A673 (cell line): ENCODE measurements at places on chromosomes 13 and 19. TPM values are rescaled to one million over a fixed set of nuclear protein-coding genes. Genes with fewer than 3 reads are reported as not detected.

Gene CAPN12
- 0.69 and 0.96 TPM in 2 replicates for total RNA-seq

Gene ABHD17A
- 56.9 and 60.0 TPM in 2 replicates for total RNA-seq

Gene PRTN3
- total RNA-seq = not detected in 2 replicates

Gene PVR
- 26.8 and 29.5 TPM in 2 replicates for total RNA-seq

Gene IZUMO4
- total RNA-seq = 1.6 and 2.5 TPM in 2 replicates

Gene C5AR1
- total RNA-seq = 0.92 and 1.2 TPM in 2 replicates

Gene KLK3
- total RNA-seq = not detected in 2 replicates

Gene EPSTI1
- total RNA-seq = 0.13 TPM in 1 of 2 replicates, not detected in the other

Gene WDR87
- total RNA-seq = not detected in 2 replicates

Gene FBXW9
- 15.4 and 19.6 TPM in 2 replicates for total RNA-seq

- peak; percentile 7 for DNase-seq
These were observed 940 bp upstream of the DCUN1D2 start for GRCh38 chr13:113491418-113491883.

DNA sequence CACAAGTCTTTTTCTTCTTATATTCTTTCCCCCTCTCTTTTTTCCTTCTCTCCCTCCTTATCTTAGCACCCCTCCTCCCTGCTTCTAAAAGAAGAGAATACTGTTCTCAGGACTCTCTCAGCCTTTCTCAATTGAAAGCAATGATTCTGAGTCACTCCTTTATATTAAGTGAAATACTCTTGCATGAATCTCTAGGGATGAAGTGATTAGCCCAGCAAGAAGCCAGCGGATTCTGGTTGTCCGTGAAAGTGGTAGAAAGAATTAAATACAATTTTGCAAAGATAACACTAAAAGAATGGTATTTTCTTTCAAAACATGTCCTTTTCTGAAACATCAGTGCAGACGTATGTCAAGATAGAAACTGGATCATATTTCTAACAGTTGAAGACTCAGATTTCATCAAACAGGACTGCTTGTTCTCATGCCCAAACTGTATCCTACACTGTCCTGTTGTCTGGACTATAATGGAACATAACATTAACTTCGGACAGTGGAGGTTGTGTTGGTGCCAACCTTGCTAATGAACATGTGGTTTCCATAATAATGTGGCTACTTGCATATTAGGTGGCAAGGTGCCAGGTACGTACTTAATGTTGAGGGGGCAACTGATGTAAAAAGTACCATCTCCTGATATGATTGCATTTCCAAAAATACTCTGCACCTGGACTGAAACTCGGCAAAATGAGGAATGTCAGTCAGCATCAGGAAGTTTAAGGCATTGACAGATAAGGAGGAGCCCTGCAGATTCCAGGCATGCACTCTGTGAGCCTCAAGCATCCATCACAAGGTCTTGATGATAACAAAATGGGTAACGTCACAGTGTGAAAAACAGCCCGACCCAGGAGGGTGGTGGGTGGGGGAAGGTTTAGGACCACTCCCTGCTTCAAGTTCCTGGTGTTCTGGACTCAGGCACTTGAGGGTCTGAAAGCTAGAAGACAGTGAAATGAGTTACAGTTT is 357.2 kb downstream of the DLEU7 start:
- peak; percentile 31 for DNase-seq

- no peak for DNase-seq
These were observed 77.9 kb downstream of the SPACA7 start for GRCh38 chr13:112453874-112454647.

GRCh38 chr13:58655086-58655485 is 1023.5 kb downstream of the PCDH17 start:
- no peak for DNase-seq

DNA sequence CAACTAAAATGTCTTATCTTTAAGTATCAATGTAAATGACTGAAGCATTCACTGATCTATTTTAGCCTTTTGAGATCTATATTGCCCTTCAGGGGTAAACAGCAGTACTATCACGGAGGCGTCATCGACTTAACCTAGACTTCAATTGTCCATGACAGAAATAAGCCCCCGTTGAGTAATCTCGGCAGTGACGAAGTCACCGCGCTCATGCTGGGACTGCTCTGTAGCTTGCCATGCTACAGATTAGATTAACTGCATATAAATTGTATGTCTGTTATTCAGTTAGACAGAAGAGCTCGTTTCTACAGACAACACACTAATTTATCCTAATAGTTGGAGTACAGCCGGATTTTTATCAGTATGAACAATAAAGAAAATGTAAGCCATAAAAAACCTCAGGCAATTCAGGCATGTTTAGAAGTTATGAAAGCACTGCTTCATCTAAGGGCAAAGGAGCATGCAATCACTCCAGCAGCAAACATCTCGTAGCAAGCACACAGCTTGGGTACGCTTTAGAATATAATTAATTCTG is 56.6 kb downstream of the TUBGCP3 start:
- DNase-seq = peak; percentile 90

GRCh38 chr13:78638216-78638615 is 20.7 kb downstream of the OBI1 start:
- no peak for DNase-seq

DNA sequence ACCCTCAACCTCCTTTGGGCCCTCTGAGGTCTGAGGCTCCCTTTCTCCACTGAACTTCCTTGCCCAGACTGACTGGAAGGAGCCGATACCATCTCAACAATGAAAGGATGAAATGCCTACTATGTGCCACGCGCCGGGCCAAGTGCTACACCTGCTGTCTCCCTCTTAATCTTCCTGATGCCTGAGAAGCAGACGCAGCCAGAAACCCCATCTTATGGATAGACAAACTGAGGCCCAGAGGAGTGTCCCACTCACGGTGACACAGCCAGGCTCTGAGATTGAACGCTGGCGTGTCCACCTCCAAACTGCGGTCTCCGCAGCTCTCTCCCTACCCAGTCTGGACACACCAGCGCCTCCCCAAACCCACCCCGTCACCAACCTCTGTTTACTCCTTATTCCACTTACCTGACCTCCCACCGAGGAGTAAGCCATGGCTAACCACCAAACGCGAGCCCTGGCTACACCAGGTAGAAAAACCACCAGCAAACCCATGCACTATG is 20.9 kb downstream of the MLLT1 start:
- DNase-seq = no peak

DNA sequence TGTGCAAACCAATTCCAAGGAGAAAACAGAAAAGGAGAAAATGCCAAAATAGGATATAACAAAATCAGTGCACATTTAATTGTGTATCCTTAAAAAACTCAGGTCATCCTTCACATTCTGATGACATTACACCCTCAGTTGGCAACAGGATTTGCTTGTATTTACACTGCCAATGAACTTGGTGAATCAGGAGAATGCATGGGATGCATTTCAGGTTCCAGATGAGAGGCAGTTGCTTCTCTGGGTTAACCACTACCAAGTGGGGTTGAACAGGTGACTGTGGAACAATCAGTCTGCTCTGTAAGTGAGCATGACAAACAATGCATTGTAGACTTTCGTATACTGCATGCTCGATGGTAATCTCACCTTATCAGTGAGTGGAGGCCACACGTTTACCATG is 79.1 kb downstream of the STARD13 start:
- DNase-seq = no peak

DNA sequence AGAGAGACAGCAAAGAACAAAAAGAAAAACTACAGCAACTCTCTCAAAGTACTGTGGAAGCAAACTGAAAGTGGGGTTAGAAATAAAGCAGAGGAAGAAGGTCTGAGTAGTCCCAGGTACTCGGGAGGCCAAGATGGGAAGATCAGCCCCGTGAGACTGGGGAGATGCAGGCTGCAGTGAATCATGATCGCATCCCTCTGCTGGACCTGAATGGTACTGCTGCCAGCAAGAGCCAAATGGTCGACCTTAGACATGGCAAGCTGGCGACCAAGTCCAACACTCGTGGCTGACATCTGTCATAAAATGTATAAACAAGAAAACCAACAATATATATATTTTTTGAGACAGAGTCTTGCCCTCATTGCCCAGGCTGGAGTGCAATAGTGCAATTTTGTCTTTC is 33.7 kb upstream of the ZNF724 start:
- peak; percentile 38 for DNase-seq

GRCh38 chr13:97077341-97077740 is 83.1 kb upstream of the OXGR1 start:
- no peak for DNase-seq

DNA sequence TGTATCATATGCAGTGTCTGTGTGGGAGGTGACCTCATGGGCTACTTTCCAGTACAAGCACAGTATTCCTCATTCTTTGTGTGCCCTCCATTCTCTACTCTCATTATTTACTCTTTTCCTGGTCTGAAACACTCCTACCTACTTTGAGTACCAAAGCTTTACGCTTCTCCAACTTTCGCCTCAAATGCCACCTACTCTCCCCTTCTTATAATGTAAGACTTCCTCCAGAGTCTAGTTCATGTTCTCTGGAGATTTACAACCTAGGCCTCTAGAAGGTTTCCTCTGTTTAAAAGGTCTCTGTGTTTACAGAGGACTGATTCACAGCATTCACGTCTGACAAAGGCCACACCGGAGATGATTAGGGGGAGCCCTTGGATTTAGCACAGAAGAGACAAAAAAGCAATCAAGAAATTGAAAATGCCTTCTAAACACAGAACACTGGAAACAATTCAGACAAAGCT is 302.0 kb downstream of the KLF12 start:
- peak; percentile 60 for DNase-seq

DNA sequence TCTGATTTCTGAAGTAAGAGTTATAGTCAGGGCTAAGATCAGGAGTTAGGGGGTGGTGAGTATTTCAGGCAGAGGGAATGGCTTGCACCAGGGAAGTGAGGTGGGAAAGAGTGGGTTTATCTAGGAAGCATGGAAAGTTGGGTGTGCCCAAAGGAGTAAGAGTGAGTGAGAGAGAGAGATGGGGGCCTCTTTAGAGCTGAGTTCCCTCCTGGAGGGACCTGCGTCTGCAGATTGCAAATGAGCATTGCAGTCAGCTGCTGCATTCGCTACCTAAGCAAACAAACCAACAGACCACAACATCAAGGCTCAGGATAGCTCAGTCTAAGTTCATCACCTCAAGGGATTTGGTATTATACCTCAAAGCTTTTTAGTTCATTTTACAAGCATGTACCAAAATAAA is 405.8 kb downstream of the FGF9 start:
- DNase-seq = no peak

DNA sequence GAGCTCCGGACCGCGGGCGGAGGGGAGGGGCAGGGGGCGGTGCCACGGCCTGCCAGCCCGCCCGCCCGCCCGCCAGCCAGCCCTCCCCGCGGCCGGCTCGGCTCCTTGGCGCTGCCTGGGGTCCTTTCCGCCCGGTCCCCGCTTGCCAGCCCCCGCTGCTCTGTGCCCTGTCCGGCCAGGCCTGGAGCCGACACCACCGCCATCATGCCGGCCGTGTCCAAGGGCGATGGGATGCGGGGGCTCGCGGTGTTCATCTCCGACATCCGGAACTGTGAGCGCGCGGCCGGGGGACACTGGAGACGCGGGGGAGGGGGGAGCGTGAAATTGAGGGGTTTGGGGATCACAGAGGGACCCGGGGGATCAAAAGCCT is at the start of gene AP2A1:
AP2A1 (plus strand) TSS at position 72 of the 370 bp plus-strand sequence; CDS start at position 205, 133 bp downstream.
- no peak for DNase-seq

GRCh38 chr19:40257096-40257517 is 28.0 kb downstream of the AKT2 start:
- DNase-seq = no peak

GRCh38 chr19:46622118-46622446 is 2.8 kb downstream of the PTGIR start:
- DNase-seq = no peak

GRCh38 chr13:108363666-108364065 is 94.1 kb downstream of the TNFSF13B start:
- no peak for DNase-seq

GRCh38 chr19:34844277-34844676 is 71.3 kb upstream of the ZNF599 start:
- DNase-seq = no peak

DNA sequence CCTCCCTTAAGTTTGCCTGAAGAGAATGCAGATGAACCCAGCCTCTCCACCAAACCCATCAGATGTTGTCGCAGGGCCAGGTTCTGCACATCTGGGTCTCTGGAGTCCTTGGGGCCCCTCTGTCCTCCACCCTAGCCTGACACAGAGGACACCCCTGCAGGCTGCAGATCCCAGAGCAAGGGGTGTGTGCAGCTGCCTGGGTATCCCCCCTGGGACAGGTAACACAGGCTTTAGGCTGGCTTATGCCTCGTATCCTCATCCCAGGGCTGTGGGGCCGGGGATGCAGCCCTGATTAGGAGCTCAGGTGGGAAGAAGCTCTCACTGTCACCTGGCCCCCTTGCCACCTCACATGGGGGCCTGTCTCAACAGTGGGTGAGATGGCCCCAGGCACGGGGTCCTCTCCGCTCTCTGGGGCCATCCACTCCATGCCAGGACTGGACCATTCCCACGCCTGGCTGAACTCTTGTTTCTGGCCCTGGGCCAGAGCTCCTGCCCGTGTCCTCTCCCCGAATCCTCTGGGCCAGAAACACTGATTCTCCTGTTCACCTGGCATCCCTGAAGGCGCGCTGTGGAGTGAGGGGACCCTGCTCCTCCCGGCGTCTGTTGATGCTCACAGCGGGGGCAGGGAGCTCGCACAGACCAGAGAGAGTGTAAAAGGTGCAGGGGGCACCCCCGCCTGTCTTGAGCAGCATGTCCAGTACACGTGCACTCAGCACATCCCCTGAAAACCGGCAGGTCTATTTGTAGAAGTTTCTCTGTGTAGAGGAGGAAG is 38.7 kb upstream of the TPM4 start:
- no peak for DNase-seq

- peak; percentile 84 for DNase-seq
These were observed 13.6 kb downstream of the CFD start for GRCh38 chr19:873084-873483.

DNA sequence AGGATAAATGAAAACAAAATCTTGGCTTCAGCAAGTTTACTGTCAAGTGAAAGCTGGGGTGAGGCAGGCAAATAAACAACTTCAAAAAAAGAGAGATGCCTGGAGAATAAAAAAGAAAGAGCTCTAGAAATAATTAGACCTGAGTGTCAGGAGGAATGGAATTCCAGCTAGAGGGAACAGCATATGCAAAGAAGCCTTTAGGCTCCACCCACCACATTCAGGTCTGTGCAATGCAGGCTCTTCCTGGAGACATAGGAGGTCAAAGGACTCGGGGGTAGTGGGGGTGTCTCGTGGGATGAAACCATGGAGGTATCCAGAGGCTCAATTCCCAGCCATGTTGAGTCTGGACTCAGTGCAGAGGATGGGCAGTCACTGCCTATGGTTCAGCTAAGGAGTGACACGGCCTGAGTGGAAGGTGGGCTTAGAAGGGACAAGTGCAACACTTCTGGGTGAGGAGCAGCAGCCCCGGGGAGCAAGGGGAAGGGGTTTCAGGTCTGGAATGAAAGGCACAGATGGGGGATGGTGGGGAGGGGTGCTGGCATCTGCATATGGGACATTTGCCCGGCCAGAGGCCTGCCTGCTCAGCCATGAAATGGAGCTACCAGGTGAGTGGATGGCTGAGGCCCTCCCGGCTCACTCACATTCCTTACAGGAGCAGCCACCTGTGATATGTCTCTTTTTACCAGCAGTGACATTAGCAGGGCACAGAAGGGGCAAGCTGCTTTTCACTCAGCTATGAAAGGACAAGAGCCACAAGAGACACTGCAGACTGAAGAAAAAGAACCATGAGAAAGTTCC is 12.3 kb downstream of the LATS2 start:
- no peak for DNase-seq

- DNase-seq = no peak
These were observed 1.1 kb downstream of the AKAP8L start for GRCh38 chr19:15417699-15418098.

GRCh38 chr13:27403727-27404385 is 20.6 kb upstream of the GTF3A start:
- no peak for DNase-seq

GRCh38 chr19:18904334-18905057 is 8.5 kb upstream of the CERS1 start:
- no peak for DNase-seq
